ENCODE measurements at places on chromosomes 12 and 14.

GRCh38 chr12:75809746-75810145, 221.8 kb downstream of the PHLDA1 start:
- DNase-seq = no peak

- DNase-seq = no peak
Measured at GRCh38 chr12:109892748-109893147, 7.3 kb upstream of the TCHP start.

DNA sequence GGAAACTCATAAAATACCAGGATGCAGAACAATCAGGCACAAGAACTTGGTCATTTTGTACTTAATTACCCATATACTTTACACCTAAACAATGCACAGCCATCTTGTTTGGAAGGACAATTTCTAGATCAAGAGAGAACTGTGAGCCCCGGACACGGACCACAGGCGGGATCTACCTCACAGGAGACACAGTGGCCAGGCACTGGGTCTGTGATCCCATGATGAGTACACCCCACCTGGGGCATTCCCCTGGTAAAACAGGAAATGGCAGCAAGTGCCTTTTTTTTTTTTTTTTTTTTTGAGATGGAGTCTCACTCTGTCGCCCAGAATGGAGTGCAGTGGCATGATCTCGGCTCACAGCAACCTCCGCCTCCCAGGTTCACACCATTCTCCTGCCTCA, 15.2 kb downstream of the GOLGA3 start:
- no peak for DNase-seq

DNA sequence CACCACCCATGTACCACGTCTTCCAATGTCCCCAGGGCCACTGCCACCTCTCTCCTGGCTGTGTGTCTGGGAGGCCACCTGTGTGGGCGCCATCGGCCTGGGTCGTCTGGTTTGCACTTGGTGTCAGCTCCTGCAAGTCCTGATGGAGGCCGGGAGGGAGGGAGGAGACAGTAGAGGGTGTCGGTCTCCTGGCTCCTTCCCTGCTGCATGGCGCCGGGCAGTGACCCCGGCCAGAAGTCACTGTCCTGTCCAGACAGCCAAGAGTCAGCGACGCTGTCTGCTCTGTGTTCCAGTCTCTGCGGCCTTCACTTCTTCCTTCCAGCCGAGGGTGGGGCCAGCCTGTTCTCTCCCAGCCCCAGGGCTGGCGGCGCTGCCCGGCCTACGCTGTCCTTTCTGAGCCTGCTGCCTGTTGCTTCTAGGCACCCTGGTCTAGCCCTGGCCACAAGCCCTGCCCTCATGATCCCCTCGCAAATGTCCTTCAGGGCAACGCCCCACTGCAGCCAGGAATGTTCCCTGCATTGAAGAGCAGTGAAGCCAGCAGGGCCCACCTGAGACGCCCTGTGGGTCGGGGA, 13.0 kb upstream of the LBHD2 start:
- no peak for DNase-seq

GRCh38 chr12:21826618-21826910, 52.1 kb upstream of the KCNJ8 start:
- DNase-seq = no peak

- DNase-seq = no peak
Measured at GRCh38 chr14:61602003-61602732, 93.1 kb upstream of the HIF1A start.

DNA sequence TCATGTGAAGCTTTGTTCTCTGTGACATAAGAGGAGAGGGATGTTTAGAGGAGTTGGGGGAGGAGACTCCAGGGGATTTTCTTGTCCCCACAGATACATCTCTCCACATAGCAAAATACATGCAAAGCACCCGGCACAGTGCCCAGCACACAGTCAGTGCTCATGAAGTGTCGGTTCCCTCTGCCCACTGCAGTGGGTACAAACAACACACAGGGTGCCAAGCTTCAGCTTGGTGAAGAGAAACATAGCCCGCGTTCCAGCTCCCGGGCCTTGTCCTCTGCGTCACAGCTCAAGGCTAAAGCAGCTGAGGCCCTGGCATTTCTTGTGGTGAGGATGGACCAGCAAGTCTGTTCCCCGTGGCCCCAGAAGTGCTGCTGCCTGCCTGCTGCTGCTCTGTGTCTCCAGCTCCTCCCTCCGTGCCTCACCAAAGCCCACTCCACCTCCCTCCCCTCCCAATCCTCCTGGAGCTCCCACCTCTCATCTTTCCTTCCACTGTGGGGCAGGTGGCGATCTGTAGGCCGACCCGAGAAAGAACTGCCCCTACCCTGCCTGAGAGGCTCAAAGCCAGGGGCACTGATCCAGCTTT, 57.0 kb upstream of the FKBP4 start:
- no peak for DNase-seq

- no peak for DNase-seq
Measured at GRCh38 chr12:59077575-59078426, 157.5 kb upstream of the LRIG3 start.

DNA sequence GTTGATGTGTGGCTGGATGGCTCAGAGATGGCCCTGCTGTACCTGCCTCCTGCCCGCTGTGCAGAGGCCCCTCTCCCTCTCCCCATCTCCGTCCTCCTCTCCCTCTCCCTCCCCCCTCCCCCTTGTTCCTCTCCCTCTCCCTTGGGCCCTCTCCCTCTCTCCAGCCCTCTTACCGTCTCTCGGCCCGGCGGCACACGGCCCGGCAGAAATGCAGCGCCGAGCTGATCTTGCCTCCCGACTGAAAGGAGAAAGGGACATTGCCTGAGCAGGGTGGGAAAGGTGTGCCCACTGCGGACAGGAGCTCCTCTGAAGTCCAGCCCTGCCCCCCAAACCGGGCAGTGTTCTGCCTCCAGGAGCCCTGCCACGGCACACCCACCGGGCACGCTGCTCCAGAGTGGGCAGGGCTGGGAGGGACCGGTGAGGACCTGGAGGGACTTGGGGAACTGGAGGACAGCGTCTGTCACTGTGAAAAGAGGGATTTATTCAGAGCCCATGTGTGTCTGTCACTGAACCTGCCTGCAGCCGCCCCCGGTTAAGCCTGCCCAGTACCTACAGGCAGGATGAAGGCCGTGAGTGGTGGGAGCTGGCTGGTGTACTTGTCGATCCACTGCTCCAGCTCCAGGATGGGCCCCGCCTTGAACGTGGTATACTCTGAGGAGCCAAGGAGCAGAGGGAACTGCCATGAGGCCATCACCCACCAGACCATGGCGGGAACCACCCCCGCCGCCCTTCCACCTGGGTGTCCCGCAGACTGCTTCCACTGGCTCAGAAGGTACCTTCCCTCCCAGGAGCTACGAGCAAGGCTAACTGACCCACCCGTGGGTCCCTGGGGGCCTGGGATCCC, 12.2 kb downstream of the MMAB start:
- no peak for DNase-seq

DNA sequence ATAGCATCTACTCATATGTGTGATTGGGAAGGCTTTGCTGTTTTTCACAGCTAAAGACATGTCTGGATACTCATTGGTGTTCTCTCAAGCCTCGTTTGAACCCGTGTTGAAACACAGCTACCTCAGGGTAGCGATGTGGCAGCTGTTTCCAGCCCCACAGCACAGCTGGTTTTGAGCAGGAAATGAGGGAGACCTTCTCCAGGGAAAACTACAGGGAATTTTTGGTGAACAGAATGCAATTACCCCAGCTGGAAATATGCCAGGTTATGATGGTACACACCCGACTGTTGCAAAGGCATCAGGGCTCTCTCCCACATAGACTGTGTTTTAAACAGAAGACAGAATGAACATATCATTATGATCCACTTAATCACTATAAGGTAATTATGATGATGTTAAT, 828.9 kb downstream of the VRK1 start:
- no peak for DNase-seq

- no peak for DNase-seq
Measured at GRCh38 chr12:114481200-114481535, 75.2 kb upstream of the TBX5 start.

DNA sequence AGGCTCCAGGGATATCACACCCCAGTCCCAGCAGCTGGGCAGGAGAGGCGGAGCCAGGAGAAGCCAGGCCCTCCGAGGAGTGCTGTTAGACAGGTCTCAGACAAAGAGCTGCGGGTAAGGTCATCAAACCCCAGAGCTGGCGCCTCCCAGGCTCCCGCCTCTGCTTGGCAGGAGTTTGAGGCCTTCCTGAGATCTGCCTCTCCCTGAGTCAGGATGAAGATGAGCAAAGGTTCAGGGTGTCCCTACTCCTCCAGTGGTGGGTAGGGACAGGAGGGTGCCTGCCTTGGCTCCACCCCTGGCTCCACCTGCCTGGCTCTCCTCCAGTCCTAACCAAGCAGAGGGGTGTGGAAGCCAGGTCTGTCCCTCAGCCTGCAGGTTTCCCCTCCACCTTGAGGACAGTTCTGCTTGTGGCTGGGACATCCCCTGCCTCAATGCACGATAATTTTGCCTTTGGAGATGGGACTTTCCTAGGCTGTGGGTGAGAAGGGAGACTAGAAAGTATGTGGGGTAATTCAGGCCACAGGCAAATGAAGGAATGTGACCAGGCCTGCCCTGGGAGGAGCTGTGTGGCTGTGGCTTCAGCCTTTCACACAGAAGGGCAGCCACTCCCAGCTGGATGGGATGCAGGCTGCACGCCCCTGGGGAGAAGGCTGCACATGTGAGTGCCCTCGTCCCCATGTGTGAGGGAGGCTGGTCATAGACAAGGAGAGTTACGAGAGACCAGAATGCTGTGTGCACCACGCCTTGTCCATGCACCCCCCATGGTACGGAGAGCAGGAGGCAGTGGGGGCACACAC, 2.2 kb downstream of the PLEKHG6 start:
- no peak for DNase-seq

GRCh38 chr14:65949711-65950516, 536.3 kb upstream of the CCDC196 start:
- no peak for DNase-seq

GRCh38 chr12:79055926-79056674, 191.5 kb downstream of the SYT1 start:
- no peak for DNase-seq

DNA sequence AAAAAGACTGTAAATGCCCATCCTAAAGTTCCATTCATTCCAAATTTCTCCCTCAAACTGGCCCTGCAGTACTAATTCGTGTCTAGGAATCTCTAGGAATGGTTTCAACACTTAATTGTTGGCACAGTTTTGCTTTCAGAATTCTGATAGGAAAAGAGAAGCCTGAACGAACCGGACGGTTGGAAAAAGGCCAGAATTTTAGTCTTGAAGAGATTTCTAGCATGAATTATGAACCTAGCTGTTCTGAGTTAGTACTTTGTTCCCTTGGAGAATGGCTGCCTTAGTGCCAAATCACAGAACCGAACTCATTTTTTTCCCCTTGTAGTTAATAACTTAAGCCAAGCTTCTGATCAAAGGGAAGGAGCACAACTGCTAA, 262.6 kb downstream of the ADAMTS20 start:
- DNase-seq = no peak

- no peak for DNase-seq
Measured at GRCh38 chr14:23366426-23366921, 1.5 kb upstream of the EFS start.

- DNase-seq = no peak
Measured at GRCh38 chr12:70321191-70321590, 44.9 kb upstream of the KCNMB4 start.

DNA sequence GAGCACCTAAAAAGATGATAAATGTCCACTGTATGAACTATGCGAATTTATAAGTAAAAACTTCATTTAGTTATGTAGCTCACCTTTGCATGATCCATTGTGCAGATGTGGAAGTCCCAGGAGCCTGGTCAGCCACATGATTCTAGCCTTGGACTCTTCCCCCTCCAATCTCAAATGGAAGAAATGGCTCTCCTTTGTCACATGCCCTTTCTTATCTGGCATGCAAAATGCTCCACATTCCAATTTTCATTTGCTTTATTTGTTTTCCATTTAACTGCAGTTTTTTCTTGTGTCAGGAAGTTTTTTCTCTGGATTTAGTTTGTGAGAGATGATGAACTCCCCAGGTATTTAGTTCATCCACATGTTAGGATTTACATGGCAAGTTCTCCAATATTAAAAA, 73.8 kb downstream of the DYRK2 start:
- no peak for DNase-seq

DNA sequence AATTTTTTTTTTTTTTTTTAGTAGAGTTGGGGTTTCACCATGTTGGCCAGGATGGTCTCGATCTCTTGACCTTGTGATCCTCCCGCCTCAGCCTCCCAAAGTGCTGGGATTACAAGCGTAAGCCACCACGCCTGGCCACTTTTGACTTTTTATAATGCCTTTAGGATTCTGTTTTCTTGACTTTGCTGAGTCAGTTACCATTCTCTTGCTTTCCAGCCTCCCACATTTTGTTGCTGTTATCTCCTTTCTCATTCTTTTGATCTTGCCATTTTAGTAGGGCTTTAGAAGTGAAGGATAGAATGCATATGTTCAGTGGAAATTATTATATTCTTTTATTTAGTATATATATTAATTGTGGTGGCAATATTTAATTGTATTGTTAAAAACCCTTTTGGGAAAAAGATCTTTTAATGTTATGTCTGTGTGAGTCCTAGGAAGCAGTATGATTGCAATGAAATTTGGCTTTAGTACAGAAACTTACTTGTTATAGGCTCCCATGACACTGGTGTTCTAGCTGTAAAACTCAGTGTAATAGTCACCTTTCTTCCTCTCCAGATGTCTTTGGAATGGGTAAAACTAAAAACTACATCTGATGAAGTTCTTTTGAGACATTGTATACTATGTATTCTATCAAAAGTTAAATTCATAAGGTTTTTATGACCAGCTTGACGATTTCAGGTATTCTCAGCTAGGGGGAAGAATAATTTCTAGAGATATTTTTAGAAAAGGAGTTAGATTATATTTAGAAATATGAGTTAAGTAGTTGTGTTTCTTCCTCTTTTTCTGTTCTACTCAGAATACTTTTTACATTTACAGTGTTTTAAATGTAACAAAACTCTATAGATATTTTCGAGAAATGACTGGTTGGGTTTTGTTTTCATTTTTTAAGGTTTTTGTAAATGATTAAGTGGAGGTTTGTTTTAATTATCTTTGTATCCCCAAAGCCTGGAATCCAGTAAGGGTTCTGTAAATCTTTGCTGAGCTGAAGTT, 74.7 kb downstream of the APAF1 start:
- DNase-seq = no peak

GRCh38 chr14:93946104-93946503, 19.0 kb downstream of the FAM181A start:
- DNase-seq = no peak

Measured in stimulated activated CD8-positive, alpha-beta memory T cell treated with anti-CD3 and anti-CD28 coated beads, Interleukin-4, amount 100 ng/mL, for 24 hours (primary cell).